ENCODE measurements at places on chromosomes 16 and 17.

DNA sequence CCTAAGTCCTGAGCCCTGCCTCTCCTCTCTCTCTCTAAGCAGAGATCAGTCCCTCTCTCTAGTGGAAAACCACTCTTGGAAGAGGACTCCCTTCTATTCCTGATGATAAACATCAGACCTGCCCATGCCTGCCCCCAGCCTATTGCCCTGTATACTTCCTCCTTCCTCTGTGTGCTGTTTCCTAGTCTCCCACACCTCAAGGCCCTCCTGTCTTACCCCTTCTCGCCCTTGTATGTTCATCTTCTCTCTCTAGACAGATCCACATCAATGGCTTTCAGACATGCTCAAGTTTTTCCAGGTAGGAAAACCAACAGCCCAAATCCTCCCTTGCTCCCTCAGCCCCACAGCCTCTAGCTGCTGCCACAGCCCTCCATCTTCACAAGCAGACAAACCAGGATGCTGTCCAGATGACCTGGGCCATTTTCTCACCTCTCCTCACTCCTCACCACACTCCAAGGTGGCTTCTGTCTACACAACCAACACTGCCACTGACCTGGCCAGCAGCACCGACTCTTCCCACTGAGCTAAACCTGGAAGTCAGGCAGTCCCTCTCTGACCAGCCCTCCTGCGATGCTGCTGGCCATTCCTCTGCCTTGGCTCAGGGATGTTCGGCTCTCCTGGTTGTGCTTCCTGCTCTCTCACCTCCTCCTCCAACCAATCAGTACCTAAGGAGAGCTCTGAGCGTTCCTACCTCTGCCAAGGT, 36.3 kb downstream of the MARF1 start:
- no peak for DNase-seq

GRCh38 chr16:87306516-87306915, 10.7 kb downstream of the C16orf95 start:
- DNase-seq = no peak

DNA sequence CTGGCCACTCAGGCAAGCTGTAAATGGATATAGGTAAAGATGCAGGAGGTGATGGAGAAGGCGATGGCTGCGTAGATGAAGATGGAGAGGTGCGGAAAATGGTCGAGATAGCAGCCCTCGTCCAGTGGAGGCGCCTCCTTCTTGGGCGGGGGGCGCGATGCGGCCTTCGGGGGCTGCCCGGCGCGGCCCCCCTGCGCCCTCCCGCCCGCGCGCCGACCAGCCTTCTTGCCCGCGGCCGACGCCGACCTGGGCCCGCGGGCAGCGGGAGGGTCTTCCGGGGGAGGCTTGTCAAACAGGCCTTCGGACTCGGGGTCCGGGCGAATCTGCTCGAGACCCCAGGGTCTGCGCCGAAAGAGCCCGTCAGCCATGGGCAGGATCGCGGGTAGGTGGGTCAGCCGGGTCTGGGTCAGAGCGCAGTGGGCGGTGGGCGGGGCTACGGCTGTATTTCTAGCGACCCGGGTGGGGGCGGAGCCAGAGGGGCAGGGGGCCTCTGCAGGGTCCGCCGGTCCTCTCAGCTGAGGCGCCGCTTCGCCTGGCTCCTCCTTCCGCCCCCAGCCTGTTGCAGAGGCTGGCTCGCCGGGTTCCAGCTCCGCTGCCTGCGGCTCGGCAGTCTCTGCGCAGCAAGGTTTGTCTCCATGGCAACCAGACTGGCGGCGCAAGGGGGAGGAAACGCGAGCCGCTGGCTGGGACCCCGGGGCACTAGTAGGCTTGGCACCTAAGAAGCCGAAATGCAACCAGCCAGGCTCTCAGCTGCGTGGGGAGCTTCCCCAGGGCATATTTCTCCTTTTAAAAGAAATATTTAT, 14.4 kb downstream of the MIS12 start:
- no peak for DNase-seq

DNA sequence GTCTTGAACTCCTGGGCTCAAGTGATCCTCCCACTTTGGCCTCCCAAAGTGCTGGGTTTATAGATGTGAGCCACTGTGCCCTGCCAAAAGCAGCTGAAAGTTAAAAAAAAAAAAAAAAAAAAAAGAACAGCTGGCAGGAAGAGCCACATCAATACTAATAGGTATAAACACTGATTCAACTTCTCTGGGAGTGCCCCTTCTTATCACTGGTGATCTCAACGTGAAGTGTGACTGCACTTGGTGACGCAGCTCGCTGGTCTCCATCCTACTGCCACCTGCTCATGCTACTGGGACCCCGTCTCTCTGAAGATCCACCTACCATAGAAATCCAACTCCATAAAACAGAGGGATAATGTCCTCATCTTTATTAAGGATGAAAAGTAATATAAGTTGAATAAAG, 40.8 kb downstream of the RNF157 start:
- no peak for DNase-seq

- no peak for DNase-seq
Observed at GRCh38 chr17:49316258-49316570, 45.8 kb downstream of the ZNF652 start.

DNA sequence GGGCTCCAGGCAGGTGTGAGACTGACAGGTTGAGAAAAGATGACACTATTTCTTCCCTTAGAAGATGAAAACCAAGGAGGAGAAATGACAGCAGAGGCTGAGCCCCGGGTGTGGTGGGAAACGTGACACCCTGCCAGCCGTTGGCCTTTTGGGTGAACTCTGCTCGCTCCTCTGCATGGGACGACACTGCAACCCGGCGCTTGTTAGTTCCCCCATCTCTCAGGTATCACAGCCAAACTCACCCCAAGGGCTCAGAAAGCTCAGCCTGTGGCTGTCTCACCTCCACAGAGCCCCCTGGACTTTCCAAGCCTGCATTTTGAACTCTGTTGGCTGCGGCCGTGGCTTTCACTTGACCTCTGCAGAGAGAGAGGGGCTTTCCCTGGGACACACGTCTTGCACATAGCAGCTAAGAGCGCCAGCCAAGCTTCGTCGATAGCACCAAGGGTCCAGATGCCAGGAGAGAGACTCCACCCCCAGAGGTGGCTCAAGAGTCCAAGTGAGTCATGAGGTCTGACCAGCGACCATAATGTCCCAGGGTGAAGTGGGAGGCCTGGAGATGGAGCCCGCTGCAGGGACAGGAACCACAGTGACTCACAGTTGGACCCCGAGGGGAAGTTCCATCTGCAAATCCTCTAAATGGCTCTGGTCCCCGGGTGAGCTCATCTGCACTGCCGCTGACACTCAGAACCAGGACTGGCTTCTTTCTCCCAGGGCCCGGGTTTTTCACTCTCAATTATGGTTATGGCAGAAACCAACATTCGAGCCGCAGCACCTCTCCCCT, 301.9 kb downstream of the SOX9 start:
- DNase-seq = peak; percentile 73

GRCh38 chr17:50973557-50974494, 107.7 kb upstream of the TOB1 start:
- DNase-seq = no peak

GRCh38 chr16:11696266-11697012, 28.2 kb downstream of the SNN start:
- no peak for DNase-seq

DNA sequence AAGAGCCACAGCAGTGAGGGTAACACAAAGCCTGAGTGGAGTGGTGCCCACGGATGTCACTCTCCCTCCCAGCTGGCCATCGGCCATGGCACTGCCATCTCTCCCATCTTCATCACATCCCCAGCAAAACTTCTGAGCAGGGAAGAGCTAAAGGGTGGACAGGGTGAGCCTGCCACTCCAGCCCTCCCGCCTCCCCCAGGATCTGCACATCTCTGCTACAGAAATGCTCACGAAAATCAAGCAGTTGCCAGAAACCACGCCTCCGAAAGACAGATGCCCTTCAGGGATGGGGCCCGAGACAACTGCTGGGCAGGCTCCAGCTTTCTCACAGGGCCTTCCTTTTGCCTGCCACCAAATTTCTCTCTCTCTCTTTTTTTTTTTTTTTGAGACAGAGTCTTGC, 3.6 kb downstream of the GRIN2C start:
- no peak for DNase-seq

DNA sequence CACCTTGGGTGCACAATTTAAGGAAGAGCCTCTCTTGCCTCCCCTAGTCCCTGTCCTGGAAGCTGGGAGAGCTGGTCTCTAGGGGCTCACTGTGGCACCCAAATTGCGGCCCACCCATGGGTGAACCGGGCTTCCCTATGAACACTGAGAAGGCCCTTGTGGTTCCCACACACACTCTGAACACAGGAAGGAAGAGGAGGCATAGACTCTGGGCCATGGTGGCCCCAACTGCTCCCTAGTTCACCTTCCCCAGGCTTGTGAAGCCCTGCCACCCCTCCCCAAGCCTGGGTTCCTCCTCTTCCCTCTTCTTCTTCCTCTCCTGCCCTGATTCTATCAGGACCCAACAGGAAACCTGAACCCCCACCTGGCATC, 10.5 kb downstream of the SREBF1 start:
- no peak for DNase-seq

DNA sequence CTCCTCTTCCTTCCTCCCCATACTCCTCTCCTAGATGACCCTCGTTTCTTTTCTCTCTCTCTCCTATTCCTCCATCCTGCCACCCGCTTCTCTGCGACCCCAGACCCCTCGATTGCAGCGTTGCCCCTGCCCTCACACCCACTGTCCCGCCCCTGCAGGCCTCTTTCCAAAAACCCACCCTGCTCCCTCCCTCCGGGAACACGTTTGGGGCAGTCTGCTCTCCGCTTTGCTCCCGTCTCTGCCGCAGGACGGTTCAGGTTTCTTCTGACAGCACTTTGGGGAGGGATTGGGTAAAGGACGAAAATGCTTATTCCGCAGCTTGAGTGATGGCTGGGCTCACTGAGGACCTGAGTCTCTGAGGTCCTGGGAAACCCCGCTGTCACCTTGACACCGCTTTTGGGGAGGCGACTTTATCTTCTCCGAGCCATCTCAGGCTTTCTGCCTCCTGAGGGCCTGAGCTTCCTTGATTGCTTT, 690 bp downstream of the NDE1 start:
- DNase-seq = no peak

DNA sequence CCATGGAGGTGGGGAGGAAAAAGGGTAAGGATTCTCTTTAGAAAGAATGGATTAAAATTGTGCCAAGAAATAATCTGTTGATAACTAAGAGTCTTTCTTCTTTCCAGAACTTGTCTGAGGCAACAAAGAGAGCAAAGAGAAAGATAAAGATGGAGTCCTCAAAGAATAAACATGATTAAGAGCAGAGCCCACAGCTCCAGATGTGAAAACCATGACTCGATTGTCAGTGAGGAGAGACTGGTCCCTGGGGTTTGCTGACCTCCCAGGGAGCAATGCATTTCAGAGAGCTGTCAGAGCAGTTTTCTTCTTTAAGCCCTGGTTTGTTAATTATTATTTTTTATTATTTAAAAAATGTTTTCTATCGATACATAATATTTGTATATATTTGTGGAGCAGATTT, 74.6 kb downstream of the TMEM100 start:
- no peak for DNase-seq

DNA sequence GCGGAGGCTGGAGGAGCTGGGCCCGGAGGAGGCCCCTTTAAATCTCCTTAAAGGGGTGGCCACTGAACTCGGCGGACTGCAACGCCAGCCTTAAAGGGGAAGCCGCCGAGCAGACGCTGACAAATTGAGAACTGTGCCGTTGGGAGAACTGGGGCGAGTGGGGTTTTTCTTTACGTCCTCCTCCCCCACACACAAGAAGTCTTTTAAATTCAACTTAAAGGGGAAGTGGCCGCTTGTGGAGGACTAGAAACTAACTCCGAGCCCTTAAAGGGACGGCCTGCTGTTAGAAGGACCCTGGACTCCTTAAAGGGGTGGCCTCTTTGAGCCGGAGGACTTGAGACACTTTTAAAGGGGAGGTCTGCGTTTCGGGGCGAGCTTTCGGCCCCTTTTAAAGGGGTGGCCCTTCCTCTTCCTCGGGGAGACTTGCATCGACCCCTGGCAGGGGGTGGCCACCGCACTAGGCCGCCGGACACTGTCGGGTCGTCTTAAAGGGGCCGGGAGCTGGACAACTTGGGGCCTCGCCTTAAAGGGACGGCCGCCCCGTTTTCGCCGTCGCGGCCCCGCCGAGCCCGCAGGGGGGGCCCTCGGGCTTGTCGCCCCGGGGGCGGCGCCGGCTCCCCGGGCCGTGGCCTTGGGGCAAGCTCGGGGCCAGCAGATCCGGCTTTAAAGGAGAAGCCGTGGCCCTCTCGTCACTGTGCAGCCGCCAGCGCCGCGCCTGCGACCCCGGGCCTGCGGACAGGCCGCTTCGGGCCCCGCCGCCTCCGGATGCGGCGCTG, 688 bp downstream of the FBRS start:
- peak; percentile 92 for DNase-seq

DNA sequence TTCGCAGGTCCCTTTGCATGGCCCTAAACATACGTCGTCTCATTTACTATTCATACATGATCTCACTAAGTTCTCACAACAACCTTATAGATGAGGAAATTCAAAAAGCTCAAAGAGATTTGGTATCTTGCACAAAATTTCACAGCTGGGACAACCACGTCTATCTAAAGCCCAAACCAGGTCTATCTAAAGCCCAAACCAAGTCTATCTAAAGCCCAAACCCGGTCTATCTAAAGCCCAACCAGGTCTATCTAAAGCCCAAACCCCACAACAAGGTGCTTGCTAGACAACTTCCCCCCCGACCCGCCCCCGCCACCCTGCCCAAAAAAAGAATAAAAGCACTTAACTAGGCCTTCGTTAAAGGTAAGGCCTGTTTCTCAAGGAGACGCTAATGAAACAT, 174.9 kb downstream of the VPS53 start:
- no peak for DNase-seq

DNA sequence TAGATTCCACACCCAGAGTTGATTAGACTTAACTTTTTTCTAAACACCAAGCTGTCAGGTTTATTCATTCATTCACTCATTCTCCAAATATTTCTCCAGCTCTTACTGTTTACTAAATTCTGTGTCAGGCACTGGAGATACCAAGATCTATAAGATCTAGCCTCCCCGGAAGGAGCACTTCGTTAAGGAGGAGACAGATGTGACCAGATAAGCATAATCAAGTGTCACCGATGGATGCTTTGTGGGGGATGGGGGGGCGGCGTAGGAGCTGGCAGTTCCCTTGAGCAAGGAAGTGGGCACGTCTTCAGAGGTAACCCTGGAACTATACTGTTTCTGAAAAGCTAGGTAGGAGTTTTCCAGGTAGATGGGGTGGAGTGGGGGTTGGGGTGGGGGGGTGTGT, 3.8 kb upstream of the RPL26 start:
- no peak for DNase-seq

DNA sequence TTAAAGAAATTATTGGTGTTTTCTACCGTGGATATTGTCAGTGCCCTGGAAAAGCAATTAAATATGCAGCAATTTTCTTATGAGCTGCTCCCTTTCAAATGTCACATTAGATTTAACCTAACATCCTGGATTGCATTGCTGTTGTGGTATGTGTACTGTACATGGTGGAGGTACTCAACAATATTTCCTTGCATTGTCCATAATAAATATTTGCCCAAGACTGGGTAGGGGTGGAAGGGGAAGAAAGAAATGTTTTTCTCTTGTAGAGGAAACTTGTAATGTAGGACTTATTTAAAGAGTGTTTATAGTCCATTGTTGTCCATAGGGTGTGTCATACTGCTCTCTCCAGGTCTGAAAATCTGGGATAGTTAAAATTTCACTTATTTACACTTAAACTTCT, 346.2 kb upstream of the TBX2 start:
- DNase-seq = no peak

All from GM12864 (cell line).